ENCODE measurements at places on chromosomes 1 and 21. TPM values are rescaled to one million over a fixed set of nuclear protein-coding genes. Genes with fewer than 3 reads are reported as not detected.

Gene SLC26A9
- not detected for total RNA-seq

Gene TSNAX
- total RNA-seq, result 22.3 TPM

Gene APCS
- total RNA-seq, result not detected

Gene SYTL1
- 35.1 TPM for total RNA-seq

Gene IL22RA1
- total RNA-seq, result not detected

Gene DCDC2B
- not detected for total RNA-seq

Gene CR1L
- total RNA-seq, result 1.4 TPM

Gene OR10R2
- not detected for total RNA-seq

Gene SMIM1
- 2.7 TPM for total RNA-seq

Gene MROH9
- not detected for total RNA-seq

Gene ITLN2
- not detected for total RNA-seq

Gene C4BPA
- not detected for total RNA-seq
